ENCODE measurements at places on chromosomes 3 and 15.

DNA sequence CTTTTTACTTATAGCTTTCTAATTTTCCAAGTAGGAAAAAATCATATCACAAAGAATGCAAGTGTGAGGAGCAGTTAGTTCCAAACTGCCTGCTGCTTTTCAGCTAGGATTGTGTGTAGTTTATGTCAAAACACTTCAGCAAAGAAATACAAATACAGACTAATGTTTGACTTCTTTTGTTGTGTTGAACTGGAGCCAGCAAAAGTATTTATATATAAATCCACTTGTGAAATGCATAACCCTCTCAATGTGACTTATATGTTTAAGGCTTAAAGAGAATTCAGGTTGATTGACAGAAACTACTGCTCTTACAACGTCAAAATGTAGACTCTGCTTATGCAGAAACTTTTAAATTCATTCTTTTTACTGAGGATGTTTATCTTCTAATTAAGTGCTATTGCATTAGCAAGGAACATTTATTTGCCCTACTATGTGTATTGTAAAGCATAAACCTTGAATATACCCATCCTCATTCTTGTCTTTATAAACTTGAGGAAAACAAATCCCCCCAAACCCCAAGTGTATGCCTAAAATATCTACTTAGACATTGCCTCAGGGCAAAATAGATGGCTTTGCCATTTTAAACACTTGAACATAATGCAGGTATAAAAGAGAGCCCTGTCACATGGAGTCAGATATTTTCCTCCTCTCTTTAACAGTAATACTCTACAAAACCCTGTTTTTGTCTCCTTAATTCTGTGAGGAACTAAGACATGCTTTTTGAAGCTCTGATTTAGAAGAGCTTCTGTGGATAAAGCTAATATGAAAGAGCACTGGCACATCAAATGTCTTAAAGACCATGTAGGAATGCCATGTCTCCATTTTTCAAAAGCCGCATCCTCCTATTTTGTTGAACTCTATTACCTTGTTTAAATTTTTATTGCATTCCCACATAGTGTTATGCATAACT lies 302.8 kb upstream of the TBC1D5 start:
- no peak for DNase-seq

- no peak for DNase-seq
Measured at GRCh38 chr3:143433787-143434378, 314.3 kb downstream of the CHST2 start.

DNA sequence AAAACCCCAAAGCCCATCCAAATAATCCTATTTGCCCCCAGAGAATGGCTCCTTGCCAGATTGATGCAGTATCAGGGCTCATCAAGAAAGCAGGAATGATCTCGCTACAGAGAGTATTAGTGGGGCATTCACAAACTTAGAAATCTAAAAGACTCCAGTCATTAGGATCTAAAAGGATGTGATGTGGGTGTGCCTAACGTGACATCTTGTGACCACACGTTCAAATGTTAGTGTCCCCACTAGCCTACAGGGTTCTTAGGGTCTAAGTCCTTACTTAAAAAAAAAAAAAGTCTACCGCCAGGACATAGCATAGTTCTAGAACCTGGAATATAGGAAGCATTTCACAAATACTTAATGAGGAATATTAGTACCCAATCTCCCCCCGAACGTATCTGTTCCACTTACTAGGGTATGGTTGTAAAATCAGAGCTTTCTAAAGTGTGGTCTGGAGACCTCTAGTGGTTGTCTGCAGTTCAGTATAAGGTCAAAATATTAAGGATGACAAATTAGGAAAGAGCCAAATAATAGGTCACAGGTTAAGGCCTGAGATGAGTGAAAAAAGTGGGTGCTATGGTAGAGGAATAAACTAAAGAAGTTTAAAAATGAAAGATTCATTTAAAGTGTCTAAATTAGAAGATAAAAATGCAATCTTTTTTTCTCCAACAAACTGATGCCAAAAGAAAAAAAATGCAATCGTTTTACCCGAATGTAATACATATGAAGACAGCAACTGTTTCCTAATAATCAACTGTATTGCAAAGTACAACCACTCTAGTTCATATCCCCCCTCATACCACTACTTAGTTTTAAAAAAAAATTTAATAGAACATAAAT lies 4.2 kb upstream of the CHRM5 start:
- DNase-seq, result no peak

DNA sequence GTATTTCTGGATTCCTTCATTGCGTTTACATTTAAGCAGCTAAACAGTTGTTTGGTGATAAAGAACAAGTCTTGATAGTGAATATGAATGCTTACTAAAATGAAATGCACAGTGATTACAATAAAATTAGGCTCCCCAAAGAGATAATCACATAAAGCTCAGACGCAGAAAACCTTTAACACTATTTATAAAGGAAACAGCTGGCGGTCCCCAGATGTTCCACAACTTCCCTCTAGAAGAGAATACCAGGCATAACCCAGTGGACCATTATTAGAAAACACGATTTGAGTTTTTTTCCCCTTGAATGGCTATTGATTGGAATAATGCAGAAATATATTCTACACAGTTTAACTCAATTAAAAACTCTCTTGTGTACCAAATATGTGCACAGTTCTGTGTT lies 573.2 kb downstream of the DIPK2A start:
- no peak for DNase-seq

GRCh38 chr15:68781217-68781616 lies 39.5 kb downstream of the ANP32A start:
- no peak for DNase-seq

DNA sequence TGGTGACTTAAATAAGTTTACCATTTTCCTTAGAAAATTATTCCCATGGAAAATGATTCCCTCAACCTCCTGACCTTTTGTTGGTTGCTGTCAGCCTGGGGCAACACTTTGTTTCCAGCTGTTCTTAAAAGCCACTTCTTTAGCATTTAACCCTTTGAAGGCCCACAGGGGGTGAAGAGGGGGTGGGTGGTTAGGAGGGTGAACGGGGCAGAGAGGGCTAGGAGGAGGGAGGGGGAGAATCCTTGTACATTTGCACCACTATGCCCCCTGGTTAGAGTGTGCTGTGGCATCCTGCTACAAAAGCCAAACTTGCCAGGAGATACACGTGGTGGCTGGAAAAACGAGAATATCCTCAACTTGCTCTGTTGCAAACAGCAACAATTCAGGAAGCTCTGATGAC lies 273.2 kb upstream of the RGMA start:
- DNase-seq, result no peak

DNA sequence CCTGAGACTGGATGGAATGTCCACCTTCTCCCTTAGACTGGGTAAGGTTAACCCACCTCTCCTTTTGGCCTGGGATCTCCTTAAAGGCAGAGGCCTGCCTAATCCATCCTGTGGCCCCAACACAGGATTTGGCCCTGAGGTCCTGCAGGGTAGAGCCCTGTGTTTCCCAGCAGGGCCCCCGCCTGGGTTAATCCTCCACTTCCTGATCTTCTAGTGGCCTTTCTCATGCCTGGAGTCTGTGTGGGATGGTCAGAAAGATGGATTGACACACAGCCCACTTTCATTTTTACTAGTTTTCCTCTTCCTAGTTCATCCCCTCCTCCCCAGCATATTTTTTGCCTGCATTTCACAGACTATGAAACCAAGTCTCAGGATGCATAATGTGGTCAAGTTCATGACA lies 48.9 kb upstream of the SLC6A6 start:
- DNase-seq, result no peak

Measured in glutamatergic neuron (in vitro differentiated cells).